CD4-positive, alpha-beta T cell treated with Interleukin-15 for 4 hours (primary cell): ENCODE measurements at places on chromosomes 3 and 15.

DNA sequence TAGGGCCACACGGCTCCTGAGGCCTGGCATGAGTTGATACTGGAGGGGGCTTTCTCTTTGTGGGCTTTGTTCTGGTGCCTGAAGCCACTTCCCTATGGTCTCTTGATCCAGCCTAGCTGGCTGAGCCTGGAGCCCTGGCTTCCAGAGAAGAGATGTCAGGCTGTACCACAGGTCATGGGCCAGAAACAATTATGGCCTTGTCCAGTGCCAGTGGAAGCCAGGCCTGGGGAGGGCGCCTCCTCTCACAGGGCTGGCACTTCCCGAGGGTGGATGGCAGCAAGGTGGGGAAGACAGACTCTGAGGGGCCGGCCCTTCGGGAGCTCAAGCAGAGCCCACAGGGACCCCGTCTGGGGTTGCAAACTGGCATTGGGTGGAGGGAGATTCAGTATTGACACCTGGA, 34.9 kb upstream of the ACAD9 start:
- no peak for DNase-seq

DNA sequence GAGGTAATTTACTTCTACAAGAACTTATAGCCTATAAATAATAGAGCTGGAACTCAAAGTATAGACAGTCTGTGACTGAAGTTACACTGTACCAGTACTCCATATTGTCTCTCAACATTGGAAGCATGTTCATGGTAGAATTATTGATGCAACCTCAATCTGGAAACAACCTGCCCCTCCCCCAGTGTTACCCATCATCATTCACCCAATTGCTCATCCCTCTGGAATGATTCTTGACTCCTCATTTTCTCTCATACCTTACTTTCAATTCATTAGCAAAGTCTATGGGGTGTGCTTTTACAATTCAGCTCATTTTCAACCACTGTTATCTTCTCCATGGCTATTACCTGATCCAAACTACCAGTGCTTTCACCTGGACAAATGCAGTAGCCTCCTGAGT, 151.7 kb downstream of the CPNE4 start:
- DNase-seq, result no peak

- DNase-seq, result no peak
Observed at GRCh38 chr15:27686369-27686768, 412.7 kb downstream of the OCA2 start.

GRCh38 chr3:128311441-128311844, 155.2 kb downstream of the DNAJB8 start:
- no peak for DNase-seq

GRCh38 chr3:192887047-192887446, 30.6 kb downstream of the MB21D2 start:
- DNase-seq, result no peak

DNA sequence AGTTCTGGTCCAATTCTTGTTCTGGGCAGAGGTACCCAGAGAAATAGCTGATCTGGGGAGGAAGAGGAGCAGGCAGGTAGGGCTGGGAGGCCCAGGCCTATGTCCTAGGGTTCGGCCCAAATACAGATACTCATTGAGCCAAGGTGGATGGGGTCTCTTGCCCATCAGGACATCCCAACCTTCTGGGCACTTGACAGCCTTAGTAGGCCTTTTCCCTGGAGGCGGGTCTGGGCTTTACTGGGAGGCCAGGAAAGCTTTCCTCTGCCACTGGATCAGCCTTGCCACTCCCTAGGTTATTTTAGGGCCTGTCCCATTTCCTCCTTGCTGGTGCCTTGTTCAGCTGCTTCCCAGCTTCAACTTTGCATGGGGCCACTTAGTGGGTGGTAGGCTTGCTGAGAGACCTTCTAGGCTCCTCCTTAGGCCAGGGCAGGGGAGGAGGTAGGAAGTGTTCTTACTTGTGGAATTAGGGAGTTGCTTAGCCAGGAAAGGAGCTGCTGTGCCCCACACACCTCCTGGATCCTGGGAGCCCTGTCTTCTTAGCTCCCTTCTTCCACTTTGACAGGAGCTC, 9.7 kb downstream of the TEX264 start:
- no peak for DNase-seq

DNA sequence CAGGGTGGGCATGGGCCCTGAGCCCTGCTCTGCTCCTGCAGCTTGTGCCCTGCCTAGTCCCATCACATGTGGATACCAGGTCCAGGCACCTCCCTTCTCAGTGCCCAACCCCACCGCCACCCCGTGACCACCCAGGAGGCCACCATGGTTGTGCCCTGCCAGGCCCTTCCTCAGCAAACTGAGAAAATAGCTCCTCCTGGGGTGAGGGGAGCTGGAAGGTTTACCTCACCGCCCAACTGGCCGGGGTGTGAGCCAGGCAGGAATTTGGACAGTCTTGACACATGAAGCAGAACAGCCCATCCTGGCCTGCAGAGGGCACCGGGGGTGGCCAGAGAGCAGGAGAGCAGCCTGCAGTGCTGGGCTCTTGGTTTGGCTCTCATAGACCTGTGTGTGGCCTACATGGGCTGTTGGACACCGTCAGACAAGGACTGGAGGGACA, 11.4 kb upstream of the C3orf22 start:
- no peak for DNase-seq

GRCh38 chr3:37974121-37975083, 16.2 kb upstream of the VILL start:
- peak; percentile 77 for DNase-seq

GRCh38 chr3:69219101-69219708, 96.8 kb upstream of the LMOD3 start:
- peak; percentile 29 for DNase-seq

GRCh38 chr3:148389916-148390315, 307.8 kb upstream of the AGTR1 start:
- no peak for DNase-seq

DNA sequence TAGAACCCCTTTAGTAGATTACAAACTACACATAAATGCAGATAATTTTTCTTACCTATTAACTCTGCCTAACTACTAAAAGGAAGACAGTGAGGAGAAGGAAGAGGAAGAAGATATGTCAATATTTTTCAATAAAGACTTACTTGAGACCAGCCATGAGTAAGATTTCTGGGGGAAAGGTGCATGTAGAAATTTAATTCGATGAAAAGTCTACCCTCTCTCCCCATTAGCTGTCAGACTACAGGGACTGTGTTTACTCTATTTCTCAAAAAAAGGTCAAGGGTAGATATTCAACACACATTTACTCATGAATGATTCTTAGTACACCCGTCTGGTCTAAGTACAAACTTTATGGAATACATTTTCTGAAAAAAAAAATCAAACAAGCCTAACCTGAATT, 6.8 kb downstream of the TSPAN3 start:
- DNase-seq, result no peak

DNA sequence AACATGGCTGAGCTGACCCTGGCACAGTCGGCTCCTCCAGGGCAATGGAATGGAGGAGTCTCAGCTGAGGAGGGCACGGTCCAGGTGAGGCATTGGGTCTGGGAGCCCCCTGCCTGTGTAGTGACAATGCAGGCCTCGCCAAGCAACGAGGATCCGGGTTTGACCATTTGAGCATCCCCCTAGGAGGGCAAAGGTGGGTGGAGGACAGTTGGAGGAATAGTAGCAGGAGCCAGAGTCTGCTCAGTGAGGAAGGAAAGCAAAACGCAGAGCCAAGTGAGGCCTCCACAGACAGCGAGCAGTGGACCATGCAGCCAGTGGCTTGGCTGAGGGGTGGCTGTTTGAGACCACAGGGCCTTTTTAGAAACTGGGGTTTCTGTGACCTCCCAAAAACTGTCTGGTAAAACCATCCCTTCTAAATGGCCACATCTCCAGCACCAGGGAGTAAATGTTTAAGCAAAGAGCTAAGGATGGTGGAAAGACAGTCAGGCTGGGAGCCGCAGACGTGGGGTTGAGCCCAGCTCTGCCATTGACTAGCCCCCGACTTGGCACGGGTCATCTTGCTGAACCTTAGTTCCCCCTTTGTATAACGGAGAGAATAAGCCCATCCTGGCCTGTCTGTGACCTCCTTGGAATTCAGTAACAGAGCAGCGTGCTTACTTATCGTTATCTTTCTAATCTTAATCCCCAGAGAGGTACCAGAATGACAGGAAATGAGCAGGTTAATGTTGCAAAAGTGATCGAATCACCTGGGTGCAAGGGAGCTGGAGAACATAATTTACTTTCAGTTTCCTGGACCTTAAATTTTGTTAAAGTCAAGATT, 46.8 kb downstream of the CMTM6 start:
- peak; percentile 46 for DNase-seq
